ENCODE measurements at places on chromosomes 1 and 21.

DNA sequence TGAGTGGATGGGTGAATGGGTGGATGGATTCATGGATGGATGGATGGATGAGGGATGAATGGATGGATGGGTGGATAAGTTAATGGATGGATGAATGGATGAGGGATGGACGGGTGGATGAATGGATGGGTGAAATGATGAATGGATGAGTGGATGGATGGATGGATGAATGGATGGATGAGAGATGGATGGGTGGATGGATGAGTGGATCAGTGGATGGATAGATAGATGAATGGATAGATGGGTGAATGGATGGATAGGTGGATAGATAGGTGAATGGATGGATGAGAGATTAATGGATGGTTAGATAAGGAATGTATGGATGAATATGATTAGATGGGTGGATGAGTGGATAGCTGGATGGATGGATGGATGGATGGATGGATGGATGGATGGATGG, 313.5 kb downstream of the NPHP4 start:
- no peak for DNase-seq

- no peak for DNase-seq
Measured at GRCh38 chr1:109687641-109688499, at the start of gene GSTM1. Gene GSTM1, plus strand, starts transcription at chr1:109687817. Its CDS starts 57 bp downstream, at chr1:109687874.

DNA sequence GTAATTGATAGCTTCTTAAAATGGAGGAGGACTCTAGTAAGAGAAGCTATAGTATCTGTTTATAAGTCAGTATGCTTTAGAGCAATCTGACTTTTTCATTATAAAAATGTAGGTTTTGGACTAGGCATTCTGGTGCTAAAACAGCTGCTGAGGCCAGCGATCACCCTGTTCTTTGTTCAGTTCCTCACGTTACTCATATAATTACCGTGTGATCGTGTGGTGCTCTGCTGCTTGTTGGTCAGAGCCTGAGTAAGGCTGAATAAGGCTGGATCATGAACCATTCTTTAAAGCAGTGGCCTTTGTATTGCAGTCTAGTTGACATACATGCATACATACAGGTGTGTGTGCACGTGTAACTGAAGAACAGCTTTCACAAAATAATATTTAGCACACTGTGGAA, 25.2 kb downstream of the CDC42 start:
- DNase-seq, result no peak

- DNase-seq, result no peak
Measured at GRCh38 chr1:21830792-21831453, 18.9 kb downstream of the LDLRAD2 start.

GRCh38 chr1:47225430-47226100, 6.5 kb downstream of the TAL1 start:
- DNase-seq, result no peak

- DNase-seq, result no peak
Measured at GRCh38 chr1:160069460-160070231, at the start of gene KCNJ10. Gene KCNJ10, minus strand, starts transcription at chr1:160070160. Its CDS starts 27,628 bp downstream, at chr1:160042532.

- DNase-seq, result no peak
Measured at GRCh38 chr1:20250340-20250989, 40.2 kb upstream of the VWA5B1 start.

GRCh38 chr1:207913951-207914350, 3.0 kb upstream of the CD34 start:
- DNase-seq, result no peak

GRCh38 chr1:3712573-3713535, 39.4 kb upstream of the CCDC27 start:
- no peak for DNase-seq

GRCh38 chr1:222955964-222956363, 141.1 kb downstream of the DISP1 start:
- DNase-seq, result no peak

DNA sequence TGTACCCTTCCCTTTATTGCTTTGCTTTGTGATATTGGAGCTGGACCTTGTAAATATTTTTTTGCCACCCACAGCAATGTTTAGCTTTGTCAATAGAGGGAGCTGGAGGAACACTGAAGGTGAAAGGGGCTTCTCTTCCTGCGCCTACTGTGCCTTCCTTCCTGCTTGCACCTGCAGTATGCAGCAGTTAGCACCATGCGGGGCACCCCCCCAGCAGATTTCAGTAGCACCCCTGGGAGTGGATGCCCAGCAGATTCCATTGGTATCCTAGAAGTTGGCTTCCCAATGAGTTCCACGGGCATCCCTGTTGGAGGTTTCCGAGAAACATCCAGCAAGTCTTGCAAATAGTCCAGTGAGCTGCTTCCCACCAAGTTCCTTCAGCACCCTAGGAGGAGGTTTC, 25.6 kb downstream of the S100A10 start:
- peak; percentile 80 for DNase-seq

- no peak for DNase-seq
Measured at GRCh38 chr1:80506216-80506615, 1294.5 kb upstream of the ADGRL2 start.
